Activated CD8-positive, alpha-beta memory T cell treated with anti-CD3 and anti-CD28 coated beads, Interleukin-2, amount 50 U/mL, for 4 hours (primary cell): ENCODE measurements at places on chromosomes 5 and 9.

DNA sequence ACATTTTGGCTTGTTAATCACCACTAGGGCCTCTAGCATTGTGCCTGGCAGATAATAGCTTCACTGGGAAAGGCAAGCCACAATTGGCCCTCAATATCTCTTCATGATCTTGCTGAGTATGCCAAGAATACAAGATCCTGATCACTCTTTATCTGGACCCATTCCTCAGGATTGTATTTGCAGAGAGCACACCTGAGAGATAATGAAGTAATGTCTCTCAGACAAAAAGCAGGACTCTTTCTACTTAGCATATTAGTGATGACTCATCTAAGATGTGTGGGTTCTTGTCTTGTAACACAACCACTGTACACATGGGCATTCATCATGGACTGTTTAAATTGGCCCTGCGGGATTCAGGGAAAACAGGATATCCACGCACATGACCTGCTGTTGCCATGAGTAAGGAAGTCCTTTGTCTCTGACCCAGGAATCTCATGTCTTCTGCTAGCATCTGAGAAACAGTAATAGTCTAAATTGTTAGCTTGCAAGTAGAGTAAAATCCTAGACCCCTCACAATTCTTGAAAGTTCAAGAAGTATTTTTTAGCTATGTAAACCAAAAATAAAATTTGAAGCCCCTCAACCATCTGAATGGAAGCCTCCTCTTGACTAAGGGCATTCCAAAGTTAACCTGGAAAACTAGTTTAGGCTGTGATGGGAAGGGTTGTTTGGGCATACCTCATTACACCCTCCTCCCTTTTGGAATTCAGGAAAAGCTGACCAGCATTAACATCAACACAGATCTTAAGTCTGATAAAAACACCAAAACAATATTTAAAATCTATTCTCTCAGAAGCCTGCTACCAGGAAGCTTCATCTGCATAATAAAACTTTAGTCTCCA lies 28.0 kb upstream of the NFIL3 start:
- DNase-seq, result no peak

GRCh38 chr5:107383414-107383813 lies 287.3 kb downstream of the EFNA5 start:
- DNase-seq, result no peak

GRCh38 chr5:181215997-181216989 lies 6.8 kb upstream of the TRIM41 start:
- no peak for DNase-seq

- no peak for DNase-seq
Measured at GRCh38 chr5:174832811-174833210, 108.4 kb downstream of the MSX2 start.

DNA sequence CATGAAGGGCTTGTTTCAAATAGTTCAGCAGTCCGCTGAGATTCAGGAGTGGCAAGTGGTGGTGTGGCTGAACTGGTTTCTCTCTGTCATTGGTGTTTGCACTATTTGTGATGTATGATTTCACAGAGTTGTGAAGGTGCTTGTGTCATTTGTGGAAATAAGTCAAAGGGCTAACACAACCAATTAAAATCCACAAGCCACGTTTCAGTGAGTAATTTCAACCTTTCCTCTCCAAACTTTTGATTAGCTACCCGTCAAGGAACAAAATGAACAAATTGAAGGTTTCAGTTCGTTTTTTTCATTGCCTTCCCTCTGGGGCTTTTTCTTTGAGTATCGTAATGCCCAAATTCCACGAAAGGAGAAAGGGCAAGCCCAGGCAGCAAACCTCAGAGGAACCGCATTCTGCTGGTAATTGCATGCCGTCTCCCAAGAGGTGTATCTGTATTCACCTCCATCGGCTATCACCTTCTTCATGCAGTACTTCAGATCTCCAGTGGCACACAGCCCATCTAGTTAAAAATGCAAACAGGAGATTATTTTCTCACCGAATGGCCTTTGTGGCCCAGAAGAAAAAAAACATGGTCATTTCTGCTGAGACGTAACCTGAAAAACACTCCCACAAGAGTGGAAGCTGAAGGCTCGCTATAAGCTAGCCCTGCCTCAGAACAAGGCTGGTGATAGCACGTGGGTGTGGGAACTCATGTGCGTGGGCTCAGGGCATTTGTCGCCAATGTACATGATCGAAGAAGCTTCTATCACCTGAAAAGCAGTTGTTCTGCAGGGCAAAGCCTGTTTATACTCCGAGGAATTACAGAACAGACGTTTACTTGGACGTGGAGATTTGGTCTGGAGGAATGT lies 197.1 kb downstream of the NR3C1 start:
- DNase-seq, result no peak

- no peak for DNase-seq
Measured at GRCh38 chr5:73268826-73269225, 95.8 kb downstream of the TMEM174 start.

DNA sequence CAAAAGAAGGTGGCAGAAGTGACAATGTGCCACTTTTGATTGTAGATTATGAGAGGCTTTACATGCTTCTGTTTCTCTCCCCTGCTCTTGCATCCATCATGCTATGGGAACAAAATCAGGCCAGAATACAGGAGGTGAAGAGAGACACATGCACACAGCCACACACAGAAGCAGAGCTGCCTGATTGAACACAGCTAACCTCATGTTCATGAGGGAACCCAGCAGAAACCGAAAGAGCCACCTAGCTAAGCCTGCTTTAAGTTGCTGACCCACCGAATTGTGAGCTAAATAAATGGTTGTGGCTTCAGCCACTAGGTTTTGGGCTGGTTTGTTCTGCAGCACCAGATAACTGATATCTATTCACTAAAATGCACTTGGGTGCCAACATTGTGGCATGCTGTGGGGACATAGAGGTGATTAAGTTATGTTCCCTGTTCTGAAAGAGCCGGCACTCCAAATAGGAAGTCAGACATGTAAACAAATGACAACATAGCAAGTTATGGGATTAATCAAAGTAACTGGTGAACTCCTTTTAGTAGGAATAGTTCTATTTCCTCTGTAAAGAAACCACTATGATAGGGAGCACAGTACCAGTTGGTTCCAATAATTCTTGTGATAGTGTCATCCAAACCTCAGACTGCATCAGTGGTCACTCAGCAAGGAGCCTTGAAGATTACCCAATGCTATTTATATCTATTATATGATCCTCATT lies 93.6 kb upstream of the TNC start:
- DNase-seq, result no peak

DNA sequence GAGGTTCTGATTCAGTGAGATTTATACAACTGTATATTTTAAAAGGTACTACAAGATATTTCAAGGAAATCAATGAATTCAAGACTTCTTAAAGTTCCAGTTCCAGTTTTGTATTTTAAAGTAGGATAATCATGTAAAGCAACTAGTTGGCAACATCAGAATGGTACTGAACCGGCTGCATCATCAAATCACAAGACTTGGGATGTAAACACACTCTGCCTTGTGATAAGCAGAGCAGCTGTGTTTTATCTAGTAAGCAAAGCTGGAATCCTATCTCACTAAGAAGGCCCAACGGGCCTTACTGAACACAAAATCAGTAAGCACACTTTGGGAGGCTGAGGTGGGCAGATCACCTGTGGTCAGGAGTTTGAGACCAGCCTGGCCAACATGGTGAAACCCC lies 327.2 kb upstream of the NREP start:
- DNase-seq, result no peak

- no peak for DNase-seq
Measured at GRCh38 chr5:40333459-40334241, 346.1 kb upstream of the PTGER4 start.

GRCh38 chr5:72079288-72079687 lies 28.0 kb upstream of the MAP1B start:
- no peak for DNase-seq
